ENCODE measurements at places on chromosomes 7 and 10.
A peak's percentile ranks its signal among the peaks of the same experiment; 100 is the strongest.

DNA sequence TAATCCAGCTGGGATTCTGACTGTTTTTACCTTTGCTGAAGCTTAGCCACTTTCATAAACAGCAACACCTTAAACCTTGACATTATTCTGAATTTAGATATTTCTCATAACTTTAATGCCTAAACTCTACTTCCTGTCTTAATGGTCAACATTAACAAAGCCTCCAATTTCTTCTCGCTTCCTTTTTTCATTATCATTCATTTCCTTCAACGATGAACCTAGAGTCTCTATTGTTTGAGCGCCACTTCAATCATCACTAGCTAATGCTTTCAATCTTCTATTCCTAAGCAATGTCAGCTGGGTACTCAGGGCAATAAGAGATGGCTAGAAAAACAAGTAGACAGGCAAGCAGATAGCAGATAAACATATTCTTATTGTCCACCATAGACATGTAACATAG lies 96.6 kb upstream of the TMEM196 start:
- DNase-seq = no peak

DNA sequence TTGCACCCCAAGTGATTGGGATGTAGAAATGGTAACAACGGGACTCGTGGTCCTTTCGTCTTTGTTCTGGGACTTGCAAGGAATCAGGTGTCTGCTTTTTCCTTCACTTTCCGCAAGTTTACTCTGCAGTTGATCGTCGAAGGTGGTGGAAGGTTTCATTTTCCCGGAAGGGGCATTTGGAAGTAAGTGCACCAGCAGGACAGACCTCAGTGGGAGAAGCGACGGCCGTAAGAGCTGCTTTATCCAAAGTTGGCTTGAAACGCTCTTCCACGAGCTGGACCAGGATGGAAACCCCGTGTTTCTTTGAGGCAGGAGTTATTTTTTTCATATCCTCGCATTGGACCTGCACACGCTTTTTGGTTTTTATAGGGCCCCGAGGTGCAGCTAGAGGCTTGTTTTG lies 1.2 kb downstream of the BRI3 start:
- no peak for DNase-seq

DNA sequence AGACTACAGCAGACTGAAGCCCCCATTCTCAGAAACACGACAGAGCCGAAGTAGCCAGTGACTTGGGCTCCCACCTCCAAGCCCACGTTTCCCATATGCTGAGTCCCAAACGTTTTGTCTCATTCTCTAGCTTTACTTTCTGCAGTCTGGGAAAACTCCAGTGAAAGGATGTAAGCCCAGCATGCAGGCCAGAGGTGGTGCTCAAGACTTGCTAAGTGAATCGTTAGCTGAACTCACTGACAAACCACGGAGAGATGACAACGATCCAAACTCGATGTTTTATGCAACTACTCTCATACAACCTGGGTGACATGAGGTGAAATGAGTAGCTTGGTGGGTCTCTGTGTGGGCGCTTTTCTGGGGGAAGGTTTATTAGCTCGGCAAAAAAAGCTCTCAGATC lies 731.8 kb downstream of the SUGCT start:
- DNase-seq = no peak

- DNase-seq = peak; percentile 56
Measured at GRCh38 chr7:80634505-80634904, 3.9 kb upstream of the CD36 start.

DNA sequence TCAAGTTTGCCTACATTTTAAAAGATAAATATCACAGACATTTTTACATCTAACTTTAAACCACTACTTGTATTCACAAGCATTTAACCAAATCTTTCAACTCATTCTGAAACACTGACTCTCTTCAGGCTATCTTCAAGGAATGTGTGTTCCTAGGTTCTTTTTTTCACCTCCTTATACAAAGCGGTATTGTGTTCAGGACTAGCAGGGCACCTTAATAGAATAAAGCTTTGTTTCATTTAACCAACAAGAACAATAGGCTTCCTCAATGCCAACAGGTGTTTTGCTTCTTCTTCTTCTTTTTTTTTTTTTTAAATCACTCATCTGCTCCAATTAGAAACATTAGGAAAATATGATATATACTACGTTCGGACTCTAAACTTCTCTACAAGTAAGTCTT lies 212.9 kb upstream of the SEMA3E start:
- DNase-seq = no peak

DNA sequence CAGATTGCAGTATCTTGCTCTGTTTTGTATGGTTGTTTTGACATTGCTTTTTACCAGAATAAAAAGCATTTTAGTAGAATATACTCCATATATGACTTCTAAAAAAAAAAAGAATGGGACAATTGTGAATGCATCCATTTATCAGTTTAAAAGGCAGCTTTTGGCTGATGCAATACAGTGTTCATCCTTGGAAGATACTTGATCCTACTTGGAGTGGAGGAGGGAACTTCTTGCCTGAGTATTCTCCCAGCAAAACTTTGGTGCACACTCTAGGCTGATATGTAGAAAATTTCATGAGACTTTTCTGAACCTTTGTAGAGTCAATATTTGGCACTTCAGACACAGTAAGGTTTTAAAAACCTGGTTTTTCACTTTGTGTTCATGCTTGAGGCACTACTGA lies 40.2 kb downstream of the WDR11 start:
- no peak for DNase-seq

GRCh38 chr7:34315032-34315431 lies 343.0 kb upstream of the NPSR1 start:
- peak; percentile 99 for DNase-seq

- no peak for DNase-seq
Measured at GRCh38 chr10:12180221-12180974, 15.3 kb downstream of the NUDT5 start.

Measured in NCI-H226 (cell line).